ENCODE measurements at places on chromosomes 2 and 18.

DNA sequence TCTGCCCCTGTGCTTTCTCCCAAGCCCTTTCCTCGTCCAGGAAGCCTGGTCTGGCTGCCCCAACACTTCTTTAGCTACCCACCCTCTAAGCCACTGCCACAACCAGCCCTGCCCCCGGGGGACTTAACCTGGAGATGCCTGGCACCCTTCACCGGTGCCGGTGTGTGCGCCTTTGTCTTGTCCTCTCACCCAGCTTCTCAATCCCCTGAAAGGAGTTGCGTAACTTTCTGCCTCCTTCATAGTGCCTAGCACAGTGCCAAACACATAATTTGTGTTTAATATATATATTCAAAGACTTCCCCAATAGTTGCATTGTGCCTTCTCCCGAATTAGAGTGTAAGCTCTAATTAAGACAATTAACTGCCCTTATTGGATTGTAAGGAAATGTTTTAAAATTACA is 70.6 kb downstream of the ALK start:
- DNase-seq, result no peak

DNA sequence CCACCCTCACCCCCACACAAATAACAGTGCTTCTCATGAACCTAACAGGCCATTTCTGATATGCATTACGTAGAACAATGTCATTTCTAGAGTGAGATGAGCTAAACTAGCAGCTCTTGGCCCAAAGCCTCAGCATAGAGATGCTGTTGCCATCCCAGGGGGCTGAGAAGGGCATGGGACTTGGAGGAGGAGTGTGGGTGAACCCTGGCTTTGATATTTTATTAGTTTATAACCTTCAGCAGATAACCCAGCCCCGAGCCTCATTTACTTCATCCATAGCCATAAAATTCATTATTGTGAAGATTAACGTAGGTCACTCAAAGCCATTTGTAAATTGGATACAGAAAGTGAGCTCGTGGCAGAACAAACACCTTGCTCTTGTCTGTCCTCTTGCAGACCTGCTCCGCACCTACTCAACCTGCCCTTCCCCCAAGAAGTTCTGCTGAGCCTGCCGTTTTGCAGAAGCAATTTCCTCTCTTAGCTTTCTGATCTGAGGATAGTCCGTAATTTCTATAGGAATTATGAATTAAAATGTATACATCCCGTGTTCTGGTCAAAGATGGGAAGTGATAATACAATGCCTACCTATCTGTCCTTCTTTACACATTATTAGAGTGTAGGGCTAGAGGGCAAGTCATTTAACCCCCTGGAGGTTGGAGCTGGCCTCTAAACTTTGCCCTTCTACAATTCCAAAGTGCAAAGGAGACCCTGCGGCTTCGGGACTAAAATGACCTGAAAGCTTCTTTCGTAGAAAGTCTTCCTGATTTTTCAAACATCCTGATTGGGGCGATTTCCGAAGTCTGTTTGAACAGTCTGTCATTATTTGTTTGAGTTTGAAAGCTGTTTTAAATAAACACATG is 187.4 kb downstream of the BCL2 start:
- no peak for DNase-seq

GRCh38 chr2:35973737-35974132 is 381.8 kb upstream of the CRIM1 start:
- DNase-seq, result peak; percentile 26

- DNase-seq, result peak; percentile 71
Measured at GRCh38 chr2:219907011-219907365, 279.6 kb downstream of the SLC4A3 start.

DNA sequence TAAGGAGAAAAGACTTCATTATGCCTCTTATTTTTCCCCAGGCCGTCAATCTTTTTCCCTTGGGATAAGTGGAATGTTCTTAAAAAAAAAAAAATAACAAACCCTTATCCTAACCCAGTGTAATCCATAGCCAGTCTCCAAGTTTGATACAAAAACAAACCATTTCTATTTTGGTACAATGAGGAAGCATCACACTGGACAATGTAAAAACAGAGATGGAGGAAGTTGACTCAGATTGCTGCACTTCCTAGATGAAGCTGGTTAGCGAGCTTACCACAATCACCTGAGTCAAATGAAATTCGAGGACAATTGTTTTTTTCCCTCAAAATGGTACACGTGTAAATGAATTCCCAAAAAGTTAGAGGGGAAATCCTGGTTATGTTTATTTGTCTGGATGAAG is 259.7 kb downstream of the TCF4 start:
- DNase-seq, result no peak

DNA sequence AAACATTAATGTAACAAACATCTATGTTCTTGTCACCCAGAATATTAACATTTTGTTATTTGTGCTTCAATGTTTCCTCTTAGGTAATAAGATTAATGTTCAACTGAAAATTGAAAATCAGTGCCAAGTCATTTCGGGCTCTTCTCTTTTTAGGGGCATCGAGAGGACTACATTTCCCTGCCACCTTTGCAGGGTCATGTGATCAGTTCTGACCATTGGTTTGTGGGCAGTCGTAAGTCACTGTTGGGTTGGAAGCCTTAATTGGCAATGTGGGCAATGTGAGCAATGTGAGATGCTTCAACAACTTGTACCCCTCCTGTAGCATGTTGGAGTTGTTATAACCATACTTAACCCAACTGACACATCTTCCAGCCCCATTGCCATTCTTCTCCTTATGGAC is 10.1 kb upstream of the CYRIA start:
- DNase-seq, result no peak

GRCh38 chr2:139142252-139142880 is 362.2 kb upstream of the NXPH2 start:
- DNase-seq, result no peak

DNA sequence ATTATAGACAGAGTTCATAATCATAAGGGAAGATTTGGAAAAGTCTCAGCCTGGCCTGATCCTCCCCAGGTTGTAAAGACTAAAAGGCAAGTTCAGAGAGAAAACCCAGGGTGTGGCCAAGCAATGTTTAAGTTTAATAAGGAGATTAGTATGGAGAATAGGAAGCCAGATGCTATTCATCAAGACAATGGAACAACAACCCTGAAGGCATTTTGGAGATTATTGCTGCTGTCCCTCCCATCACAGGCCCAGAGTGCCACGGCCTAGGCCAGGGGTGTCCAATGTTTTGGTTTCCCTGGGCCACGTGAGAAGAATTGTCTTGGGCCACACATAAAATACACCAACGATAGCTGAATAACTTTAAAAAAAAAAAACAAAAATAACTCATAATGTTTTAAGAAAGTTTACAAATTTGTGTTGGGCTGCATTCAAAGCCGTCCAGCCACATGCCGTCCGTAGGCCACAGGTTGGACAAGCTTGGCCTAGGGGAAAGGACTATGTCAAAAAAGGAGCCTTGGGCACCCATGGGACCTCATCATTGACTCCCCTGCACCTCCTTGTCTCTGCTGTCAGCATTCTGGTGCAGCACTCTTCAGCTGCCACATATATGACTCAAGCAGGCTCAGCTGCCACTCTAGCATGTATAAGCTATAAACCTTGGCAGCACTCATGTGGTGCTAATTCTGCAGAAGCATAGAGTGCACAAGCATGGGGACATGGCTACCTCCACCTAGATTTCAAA is 20.8 kb downstream of the DPP4 start:
- no peak for DNase-seq

- no peak for DNase-seq
Measured at GRCh38 chr2:207952564-207953345, 72.6 kb downstream of the PLEKHM3 start.

DNA sequence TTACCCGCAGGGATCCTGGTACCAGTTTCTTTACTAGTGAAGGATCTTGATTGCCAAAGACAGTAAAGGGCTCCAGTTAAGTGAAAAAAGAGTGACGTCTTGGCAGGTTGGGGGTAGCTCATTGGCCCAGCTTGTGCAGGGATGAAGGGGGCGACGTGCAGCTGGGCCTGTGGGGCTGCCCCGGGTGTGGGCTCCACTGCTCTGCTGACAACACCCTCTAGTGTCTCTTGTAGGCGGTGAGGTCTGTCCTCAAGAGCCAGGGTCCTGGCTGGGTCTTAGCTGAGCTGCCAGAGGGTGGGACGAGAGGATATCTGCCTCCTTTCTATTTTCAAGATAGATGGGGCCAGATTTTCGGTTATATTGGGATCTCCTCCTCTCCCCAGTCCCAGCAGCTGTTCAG is 6.1 kb downstream of the ARHGEF4 start:
- peak; percentile 4 for DNase-seq

DNA sequence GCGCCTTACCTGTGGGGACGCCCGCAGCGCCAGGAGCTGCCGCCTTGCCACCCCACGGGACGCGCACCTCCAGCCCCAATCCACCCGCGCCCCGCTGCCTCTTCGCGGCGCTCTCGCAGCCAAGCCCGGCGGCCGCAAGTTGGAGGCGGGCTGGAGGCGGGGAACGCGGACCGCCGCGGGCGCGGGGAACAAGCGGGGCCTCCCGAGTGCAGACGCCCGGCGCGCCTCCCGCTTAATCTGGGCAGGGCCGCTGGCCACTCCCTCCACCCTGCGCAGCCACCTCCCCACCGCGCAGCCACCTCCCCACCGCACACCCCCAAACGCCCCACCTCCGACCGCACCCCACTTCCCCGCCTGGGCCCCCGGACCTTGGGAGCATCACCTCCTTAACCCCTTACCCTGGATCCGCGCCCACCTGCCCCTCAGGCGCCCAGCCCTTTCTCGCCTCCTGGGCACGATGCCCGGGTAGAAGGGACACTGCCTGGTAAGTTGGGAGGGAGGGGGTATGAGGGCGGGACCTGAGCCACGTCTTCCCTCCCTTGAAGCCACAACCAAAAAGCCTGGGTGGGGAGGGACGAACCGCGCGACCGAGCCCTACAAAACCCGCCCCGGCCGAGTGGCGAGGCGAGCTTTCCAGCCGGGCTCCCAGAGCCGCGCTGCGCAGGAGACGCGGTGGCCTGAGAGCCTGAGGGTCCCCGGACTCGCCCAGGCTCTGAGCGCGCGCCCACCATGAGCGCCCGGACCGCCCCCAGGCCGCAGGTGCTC is at the start of the genes COL4A3 and COL4A4:
Gene COL4A3 (plus strand): TSS at position 627 of the 765 bp plus-strand sequence. CDS start 103 bp downstream, at position 730.
Gene COL4A4 (minus strand): TSS at position 208 of the 765 bp plus-strand sequence. CDS start 16,722 bp downstream, outside the sequence.
- DNase-seq, result peak; percentile 37

DNA sequence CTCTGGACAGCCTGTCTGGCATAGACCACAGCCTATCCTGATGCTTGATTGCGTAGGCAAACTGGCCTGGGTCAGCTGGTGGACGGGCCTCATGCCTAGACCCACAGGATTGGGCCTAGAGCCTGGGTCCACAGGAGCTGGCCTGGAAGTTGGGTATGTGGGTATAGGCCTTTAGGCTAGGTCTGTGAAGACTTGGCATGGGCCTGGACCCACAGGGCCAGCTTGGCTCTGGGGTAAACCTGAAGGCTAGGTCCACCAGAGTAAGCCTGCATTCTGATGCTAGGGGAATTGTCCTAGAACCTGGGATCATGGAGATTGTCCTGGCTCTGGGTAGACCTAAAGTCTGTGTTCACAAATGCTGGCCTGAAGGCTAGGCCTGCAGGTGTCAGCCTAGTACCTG is 1293.7 kb downstream of the CNTNAP5 start:
- no peak for DNase-seq

- DNase-seq, result no peak
Measured at GRCh38 chr2:45220227-45220626, 211.0 kb upstream of the SIX2 start.

- no peak for DNase-seq
Measured at GRCh38 chr2:149143734-149144133, 105.2 kb downstream of the LYPD6B start.

- DNase-seq, result peak; percentile 9
Measured at GRCh38 chr2:241230435-241230834, 42.0 kb downstream of the ANO7 start.

GRCh38 chr2:101467306-101467705 is 7.6 kb downstream of the RFX8 start:
- DNase-seq, result no peak

DNA sequence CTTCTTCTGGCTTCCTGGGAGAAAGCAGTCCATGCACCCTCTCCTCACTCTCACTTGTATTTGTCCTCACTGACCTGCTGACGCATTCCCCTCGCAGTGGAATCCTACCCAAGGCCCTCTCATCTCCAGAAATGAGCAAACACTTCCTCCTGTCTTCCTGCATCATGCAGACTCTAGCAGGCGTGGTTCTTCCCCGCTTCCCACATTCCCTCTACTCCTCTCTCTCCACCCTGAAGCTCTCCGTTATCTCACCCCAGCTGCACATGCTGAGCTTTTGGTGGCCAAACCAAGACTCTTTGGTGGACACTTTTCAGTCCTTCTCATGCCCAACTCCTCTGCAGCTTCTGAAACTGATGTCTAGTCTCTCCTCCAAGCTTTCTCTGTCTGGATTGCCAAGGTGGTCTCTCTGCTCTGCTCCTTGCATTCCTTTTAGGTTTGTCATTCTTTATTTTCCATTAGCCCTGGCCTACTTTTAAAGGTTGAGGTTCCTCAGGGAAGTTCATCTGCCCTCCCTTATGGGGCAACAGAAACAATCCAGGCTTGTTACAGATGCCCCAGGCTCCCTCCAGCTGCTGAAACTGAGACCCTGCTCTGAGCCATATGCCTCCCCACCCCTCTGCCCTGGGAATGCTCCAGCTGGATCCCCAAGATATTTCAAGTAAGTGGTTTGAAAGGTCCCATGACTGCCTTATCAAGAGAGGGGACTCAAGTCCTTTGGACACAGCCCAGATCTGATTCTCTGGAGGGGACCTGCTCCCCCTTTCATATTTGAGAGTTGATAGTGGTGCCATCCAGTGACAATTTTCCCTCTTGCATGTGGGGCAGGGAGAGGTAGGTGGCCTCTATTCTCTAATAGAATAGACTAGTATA is 835 bp upstream of the IL18RAP start:
- DNase-seq, result no peak

GRCh38 chr2:50872543-50872942 is 159.4 kb downstream of the NRXN1 start:
- no peak for DNase-seq

DNA sequence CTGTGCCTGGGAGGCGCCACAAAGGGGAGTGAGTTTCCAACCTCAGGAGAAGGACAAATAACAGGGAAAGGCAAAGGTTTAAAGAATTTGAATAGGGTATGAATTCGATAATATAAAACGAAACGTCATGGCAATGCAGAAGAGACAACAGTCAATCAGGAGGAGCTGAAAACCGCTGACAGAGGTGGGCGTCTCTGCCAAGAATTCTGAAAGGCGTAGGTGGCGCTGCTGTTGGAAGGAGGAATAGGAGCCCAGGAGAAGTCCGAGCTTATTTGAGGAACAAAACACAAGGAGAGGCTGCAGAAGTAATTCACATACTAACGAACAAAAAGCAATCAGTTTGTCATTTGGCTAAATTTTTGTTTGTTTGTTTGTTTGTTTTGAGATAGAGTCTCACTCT is 485.8 kb upstream of the POU3F3 start:
- DNase-seq, result no peak

- DNase-seq, result no peak
Measured at GRCh38 chr2:143261986-143262385, 132.8 kb downstream of the ARHGAP15 start.

Measured in right hindlimb (tissue), 1 donor.